Frontal cortex (tissue), 4 donors: ENCODE measurements at places on chromosomes 2 and 18. TPM values are rescaled to one million over a fixed set of nuclear protein-coding genes. Genes with fewer than 3 reads are reported as not detected.

FBXO15 gene
- 4.1 TPM for total RNA-seq

ATP6V1B1 gene
- total RNA-seq: not detected

SANBR gene
- total RNA-seq: 90.5 TPM

HOXD4 gene
- total RNA-seq: not detected

RBM44 gene
- total RNA-seq: 5.3 TPM

NDUFB3 gene
- total RNA-seq: 39.1 TPM

METTL8 gene
- total RNA-seq: 23.2 TPM

CELF4 gene
- 92.9 TPM for total RNA-seq

OR6B2 gene
- not detected for total RNA-seq

DNA sequence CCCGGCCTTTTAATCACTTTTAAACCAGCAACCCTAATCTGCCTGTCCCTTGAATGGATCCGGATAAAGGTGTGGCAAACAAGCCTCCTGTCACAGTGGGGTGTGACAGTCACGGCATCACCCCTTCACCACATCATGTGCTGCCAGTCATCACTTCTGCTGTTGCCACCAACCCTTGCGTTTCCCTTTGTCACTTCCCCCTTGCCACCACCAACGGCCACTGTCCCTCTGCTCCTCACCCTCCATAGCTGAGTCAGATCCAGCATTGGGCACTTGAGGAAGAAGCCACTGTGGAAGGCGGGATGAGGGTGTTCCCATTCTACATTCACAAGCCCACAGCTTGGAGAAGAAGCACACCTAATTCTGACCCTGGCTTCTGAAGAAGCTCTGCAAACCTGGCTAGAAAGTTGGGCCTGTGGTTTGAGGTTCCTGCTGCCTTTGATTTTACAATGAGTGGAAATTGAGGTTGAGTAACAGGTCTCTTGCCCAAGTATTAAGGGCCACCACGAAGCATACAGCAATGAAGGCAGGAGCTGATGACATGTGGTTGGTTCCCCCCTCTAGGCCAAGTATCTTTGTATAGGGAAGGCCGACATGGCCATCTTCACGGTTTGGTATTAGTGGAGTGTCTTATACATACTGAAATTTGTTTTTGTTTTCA lies 22.9 kb upstream of the DARS1 start:
- no peak for DNase-seq

- DNase-seq: no peak
Measured at GRCh38 chr2:160174322-160174721, 25.8 kb downstream of the ITGB6 start.

GRCh38 chr18:45100321-45101105 lies 419.8 kb downstream of the SETBP1 start:
- DNase-seq: no peak

DNA sequence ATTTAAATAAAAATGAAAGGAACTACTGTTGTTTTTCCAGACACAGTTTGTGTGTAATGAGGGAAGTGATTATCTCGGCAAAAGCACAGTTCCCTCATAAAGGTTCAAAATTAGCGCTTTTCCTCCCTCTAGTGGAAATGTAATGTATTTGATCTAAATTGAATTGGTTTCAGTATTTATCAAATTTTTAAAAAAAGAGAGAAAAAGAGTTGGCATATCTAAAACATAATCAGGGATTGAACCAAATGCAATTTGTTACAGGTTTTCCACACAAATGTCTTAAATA lies 37.5 kb downstream of the CMPK2 start:
- peak; percentile 17 for DNase-seq

DNA sequence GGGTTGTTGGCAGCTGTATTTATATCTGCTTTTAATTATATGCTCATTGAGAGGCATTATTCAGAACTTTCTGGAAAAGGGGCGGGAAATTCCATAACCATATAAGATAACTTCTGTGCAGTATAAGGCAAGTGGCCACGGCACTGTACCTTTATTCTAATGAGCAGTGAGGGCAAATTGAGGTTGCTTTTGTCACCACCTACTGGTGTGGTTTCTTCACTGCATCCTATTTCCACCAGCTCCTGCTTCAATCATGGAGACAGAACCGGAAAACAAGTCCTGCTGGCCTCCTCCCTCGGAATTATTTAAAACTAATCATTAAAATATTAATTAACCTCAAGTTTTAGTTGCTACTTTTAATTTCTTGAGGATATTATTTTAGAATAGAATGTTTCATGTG lies 759.4 kb downstream of the CBLN2 start:
- DNase-seq: no peak

- DNase-seq: no peak
Measured at GRCh38 chr18:37019157-37019827, 190.4 kb downstream of the KIAA1328 start.

DNA sequence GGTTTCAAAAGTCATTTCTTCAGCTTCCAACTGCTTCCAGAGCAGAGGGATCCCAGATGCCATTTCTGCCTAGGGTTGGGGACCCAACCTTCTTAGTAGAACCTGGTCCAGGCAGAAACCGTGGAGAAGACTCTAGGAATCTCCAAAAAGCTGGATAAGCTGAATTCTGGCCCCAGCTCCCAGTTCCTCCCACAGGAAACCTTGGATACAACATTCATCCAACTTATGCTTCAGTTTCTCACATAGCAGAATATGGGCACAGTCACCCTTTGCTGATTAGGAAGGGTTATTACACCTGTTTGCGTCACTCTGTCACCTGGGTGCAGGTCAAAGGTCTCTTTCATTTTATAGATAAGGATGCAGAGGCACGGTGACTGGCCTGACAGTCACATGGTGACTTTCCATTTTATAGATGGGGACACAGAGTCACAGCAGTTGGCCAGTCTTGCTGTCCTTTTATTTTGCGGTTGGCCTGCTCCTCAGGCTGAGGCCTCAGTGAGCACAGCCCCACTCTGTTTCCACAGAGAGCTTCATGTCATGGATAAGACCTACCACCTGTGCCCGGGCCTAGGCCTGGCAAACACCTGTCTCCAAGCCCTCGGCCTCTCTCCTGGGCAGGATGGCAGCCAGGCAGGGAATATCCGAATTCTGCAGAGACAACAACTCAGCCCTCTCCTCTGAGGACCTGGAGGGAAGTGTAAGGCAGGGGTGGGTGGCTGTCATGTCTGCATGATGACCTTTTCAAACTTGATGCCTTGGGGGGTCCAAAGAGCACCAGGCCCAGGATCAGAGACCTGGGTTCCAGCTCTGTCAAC lies 148.8 kb downstream of the SMAD7 start:
- no peak for DNase-seq

DNA sequence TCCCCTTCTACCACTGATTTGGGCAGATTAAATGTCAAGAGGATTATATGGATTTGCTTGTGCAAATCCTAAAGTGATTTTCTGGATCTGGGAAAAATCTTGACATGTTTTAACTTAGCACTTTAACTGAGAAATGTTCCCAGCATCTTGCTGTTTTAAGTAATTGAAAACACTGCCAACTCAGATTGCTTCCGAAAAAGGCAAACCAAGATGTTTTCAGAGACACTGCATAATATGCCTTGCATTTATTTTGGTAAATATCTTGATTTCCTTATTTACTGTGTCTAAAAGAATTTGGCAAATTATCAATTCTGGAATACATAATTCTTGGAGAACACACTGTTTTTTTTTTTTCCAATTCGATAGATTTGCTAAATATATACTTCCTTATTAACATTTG lies 385.0 kb upstream of the FAM98A start:
- DNase-seq: no peak

DNA sequence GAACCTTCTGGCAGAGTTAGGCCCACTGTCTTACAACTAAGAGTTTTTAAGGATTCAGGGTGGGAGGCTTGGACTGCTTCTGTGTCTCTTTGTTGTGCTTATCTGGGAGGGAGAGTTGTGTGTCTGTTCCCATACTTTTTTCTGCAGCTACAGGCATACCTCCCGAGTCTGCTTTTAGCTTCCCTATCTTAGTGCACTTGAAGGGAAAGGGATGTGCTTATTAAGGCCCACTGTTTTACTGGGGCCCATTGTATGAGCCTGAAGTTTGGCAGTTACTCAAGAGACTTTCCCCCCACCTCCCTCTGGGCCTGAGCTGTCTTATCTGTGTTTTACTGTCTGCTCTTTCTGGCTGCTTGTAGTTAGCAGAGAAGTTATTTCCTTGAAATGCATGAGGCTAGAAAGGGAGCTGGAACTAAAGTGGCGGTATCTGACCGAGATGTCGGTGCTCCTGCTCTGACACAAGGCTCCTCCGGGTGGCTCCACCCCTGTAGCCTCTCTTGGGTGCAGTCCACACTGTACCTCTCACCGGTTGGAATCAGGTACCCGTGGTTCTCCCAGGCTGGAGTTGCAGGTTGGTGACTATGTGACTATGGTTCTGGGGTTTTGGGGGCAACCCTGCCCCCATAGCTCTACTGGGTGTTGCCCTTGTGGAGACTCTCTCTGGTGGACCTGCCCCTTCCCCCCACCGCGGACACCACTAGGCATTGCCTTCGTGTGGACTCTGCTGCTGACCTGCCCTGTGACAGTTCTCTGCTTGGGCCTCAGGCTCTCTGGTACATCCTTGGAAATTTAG lies 12.9 kb downstream of the UBR3 start:
- no peak for DNase-seq

- DNase-seq: no peak
Measured at GRCh38 chr2:31987454-31988220, 23.2 kb downstream of the MEMO1 start.

GRCh38 chr18:3794537-3795348 lies 344.8 kb downstream of the TGIF1 start:
- no peak for DNase-seq

DNA sequence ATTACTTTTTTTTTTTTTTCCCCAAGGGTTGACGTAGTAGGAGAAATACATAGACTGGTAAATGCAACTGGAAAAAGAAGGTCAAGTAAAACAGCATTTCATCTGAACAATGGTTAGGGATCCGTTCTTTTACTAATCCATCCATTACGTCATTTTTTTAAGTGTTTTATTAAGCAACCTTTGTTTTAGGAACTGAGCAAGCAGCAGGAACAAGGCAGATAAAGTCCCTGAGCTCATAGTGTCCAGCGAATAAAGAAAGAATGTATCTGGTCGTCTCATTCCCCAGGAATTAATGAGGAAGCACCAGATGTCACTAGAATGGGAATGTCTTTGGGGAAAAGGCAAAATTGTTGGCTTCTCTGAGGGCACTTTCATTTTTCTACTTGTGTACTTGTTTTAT lies 842.4 kb downstream of the TDRD15 start:
- DNase-seq: no peak
